ENCODE measurements at places on chromosomes 1 and 21. TPM values are rescaled to one million over a fixed set of nuclear protein-coding genes. Genes with fewer than 3 reads are reported as not detected.

Gene NOC2L
- total RNA-seq = 50.4 TPM

DNA sequence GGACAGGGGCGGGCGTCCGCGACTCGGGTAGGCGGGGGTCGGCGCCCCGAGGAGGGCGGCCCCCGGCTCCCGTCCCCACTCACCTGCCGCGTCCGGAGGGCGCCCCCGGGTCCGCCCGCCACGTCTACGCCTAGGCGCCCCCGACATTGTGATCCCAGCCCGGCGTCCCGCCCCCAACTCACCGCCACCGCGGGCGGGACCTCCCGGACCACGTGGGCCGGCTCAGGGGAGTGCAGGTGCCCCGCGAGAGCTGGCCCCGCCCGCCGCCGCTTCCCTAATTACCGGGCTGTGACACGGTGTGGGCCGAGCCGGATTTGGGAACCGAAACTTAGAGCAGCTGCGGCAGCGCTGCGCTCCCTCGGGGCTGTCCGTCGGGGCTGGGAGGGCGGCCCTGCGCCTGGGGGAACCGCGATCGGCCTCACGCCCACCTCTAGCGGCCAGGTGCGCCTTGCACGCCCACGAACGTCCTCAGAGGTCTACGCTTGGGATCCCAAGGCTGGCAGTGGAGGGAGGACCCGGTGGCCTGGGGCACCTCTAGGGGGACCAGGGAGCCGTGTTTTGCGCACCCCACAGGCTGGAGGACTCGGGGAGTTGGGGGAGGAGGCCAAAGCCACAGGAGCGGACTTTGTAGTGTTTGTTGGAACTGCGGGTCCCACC, 521 bp upstream of the NADK start:
- peak; percentile 95 for DNase-seq

Gene PRKCZ
- total RNA-seq = 55.4 TPM

GRCh38 chr1:55078470-55078869, 39.1 kb downstream of the PCSK9 start:
- no peak for DNase-seq

DNA sequence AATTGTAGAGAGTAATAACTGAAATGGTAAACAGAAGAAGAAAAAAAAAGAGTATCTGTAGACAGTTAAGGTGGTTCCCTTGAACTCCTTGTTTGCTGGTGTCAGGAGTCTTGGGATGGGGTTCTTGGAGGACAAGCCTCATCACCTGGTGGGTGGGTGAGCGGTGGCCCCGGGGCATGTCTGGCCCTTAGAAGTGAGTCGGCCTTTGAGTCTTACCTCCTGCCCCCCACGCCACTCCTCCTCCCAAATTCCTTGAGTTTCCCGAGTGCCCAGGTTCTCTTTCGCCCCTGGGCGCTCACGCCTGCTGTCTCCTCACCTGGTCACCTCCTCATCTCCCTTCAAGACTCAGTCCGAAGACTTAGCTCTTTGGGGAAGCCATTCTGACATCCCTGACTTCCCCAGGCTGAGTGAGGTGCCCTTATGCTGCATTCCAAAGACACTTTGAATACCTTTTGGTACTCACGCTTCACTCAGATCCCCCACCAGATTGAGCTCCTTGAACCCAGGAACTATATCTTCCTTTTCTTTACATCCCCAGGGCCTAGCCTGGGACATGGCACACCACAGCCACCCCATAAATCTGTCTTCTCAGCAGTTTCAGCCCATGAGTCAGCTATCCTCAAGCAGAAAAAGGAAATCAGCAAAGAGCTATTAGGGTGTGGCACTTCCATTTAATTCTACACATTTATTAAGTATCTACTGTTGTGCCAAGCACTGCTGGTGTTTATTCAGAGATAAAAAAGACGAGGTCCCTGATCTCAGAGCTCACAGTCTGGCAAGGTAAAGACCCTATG, 13.5 kb upstream of the IKBKE start:
- no peak for DNase-seq

DNA sequence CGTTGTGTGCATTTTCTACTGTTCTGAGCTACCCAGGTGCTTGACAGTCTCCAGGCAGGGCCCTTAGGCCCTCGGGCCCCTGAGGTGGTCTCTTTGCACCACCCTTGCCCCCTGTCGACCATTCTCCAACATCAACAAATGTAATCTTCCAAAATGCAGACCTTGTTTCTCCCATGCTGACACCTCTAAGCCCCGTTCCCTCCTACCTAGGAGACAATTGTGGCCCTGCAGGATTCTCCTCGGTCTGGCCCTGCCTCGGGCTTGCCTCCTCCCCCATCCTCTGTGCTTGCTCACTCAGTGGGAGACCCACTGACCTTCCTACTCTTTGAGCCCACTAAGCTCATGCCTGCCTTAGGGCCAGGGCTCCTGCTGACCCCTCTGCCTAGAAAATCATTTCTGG, 104.2 kb upstream of the TARDBP start:
- DNase-seq = no peak

- no peak for DNase-seq
These were observed 87.7 kb downstream of the INTS7 start for GRCh38 chr1:211947396-211948295.

Data from transverse colon (tissue), 4 donors.